Activated CD4-positive, alpha-beta T cell treated with anti-CD3 and anti-CD28 coated beads for 48 hours (primary cell): ENCODE measurements at places on chromosomes 4 and X.

- no peak for DNase-seq
Measured at GRCh38 chrX:34658326-34658725, 1.2 kb upstream of the TMEM47 start.

DNA sequence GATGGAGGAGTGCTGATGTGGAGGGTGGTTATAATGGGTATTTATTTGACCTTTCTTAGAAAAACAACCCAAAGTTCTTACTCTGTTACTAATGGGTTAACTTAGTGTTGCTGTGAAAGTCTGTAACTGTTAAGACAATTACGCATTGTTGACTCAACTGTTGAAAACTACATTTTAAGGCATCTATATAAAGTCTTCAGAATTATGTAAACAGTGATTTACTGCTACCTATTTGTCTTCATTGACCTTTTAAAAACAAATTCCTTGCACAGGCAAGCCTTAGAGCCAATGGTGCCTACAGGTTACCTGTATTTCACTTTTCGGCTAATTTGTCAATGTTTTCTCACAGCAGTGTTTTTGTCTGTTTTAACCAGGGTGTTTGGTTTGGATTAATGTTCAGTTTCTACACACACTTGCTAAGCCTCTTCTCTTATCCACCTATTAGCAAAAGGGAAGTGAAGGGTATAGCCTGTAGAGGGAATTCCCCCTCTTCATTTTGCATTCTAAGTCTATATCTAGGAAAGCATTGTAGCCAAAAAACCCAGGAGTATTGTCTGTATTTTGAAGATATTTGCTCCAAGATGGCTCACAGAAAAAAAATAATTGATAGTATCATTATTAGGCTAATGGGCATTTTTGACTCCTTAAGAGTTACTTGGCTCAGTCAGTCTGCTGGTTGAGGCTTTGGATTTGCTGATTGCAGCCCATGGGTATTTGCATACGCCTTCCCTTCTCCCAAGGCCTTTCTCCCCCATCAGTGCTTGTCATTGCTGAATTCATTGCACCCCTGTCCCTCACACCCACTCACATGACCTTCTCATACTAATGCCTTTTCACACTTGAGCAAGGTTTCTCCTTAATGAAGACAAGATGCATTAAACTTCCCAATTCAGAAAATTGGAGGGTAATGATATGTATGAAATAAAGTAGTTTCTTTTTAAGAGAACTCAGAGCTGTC is 30.5 kb downstream of the AFF1 start:
- DNase-seq: no peak

- DNase-seq: no peak
Measured at GRCh38 chr4:108716340-108716739, 46.5 kb downstream of the ETNPPL start.

GRCh38 chr4:30518211-30518610 is 202.0 kb upstream of the PCDH7 start:
- DNase-seq: no peak

DNA sequence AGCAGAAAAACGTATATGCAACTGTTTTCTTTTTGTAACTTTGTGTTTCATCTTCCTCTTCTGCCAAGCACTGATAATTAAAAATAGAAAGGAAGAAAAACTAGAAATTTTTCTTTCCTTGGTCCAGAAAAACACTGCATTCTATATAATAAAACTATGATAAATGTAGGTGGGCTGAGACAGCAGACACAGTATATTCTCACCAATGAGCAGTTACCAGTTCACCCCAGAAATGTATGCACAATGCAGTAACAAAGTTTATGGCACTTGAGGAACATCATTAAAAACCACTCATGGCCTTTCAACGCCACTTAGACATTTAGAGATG is 79.4 kb downstream of the FAT1 start:
- no peak for DNase-seq

GRCh38 chrX:119549327-119550016 is 15.7 kb downstream of the STEEP1 start:
- no peak for DNase-seq
